ENCODE measurements at places on chromosomes 11 and 22.
A peak's percentile ranks its signal among the peaks of the same experiment; 100 is the strongest.

GRCh38 chr11:67368621-67369020 is 4.8 kb downstream of the CLCF1 start:
- no peak for DNase-seq

DNA sequence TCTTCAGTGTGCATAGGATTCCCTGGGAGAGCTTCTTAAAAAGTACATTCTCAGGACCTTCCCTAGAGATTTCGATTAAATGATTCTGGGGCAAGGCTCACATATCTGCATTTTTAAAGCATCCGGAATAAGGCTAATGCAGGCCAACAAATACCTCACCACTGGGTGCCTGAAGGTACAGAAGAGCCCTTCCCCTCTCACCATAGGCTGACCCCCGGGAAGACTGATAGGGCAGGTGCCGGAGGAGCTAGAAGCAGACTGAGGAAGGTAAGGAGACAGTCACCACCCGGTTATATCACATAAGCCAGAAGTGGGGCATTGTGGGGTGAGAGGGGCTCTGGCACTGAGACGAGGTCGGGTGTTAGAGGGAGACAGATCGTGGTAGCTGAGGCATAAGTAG is 1059.3 kb downstream of the NTM start:
- no peak for DNase-seq

GRCh38 chr11:23959462-23959861 is 537.4 kb upstream of the LUZP2 start:
- no peak for DNase-seq

GRCh38 chr11:17650127-17650911 is 69.1 kb upstream of the MYOD1 start:
- DNase-seq: no peak

- DNase-seq: no peak
These were observed 766.3 kb upstream of the RAG2 start for GRCh38 chr11:37364246-37364839.

GRCh38 chr11:47539681-47540039 is 13.3 kb downstream of the CELF1 start:
- no peak for DNase-seq

GRCh38 chr11:28517621-28518020 is 409.4 kb downstream of the METTL15 start:
- DNase-seq: no peak

DNA sequence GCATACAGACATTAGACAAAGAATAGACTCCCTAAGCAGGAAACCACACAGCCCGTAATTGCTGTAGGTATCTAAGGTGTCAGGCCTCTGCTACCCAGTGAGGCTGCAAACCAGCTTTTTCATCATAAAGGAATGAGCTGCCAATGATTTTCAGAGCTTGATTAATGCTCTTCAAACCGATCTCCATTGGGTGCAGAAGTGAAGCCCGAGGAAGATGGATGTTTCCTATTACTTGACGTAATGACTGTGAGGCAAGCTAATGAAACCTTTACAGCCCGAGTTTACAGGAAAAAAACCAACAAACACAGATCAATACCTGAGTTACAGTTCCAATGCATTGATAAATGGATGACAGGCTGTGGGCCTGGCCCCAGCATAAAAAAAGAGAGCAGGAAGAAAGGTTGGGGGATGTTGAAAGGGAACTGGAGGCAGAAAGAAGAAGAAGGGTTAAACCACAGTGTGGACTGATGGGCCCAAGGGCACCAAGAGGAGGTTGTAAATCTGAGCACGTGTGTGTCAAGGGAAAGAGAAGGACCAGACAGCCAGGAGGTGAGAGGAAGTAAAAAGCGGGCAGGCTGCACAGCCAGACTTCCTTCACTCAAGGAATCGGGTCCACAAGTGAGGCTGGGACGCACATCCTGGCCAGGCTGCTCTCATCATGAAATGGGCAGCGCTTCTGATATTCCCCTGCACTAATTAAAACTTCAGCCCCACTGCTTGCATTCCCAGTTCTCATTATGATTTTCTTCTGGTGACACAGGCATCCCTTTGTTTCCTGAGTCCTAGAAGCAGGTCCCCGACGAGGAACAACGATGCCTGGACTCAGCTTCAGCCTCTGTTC is 70.6 kb upstream of the NTM start:
- no peak for DNase-seq

DNA sequence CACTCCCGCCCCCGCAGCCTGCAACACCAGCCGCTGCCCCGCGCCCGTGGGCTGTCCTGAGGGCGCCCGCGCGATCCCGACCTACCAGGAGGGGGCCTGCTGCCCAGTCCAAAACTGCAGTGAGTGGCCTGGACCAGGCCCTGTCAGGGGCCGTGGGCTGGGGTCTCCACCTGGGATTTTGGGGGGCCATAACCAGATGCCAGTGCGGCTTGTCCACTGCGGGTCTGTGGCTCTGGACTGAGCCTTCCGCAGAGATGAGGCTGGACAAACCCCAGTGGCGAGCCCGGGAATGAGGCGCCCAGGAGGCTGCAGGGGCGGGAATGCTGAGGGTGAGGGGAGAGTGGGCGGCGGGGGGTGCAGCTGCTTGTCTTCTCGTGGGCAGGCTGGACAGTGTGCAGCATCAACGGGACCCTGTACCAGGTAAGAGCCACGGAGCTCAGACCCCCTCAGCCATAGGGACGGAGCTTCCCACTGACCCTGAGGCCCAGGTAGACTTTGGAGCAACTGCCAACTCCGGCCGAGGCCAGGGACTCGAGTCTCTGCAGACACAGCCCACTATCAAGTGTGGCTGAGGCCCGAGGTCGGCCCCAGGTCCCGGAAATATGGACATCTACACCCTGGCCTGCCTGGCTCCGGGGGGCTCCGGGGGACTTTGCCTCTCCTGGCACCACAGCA is 24.8 kb upstream of the MUC5B start:
- no peak for DNase-seq

GRCh38 chr11:122998727-122999366 is 17.2 kb upstream of the BSX start:
- no peak for DNase-seq

DNA sequence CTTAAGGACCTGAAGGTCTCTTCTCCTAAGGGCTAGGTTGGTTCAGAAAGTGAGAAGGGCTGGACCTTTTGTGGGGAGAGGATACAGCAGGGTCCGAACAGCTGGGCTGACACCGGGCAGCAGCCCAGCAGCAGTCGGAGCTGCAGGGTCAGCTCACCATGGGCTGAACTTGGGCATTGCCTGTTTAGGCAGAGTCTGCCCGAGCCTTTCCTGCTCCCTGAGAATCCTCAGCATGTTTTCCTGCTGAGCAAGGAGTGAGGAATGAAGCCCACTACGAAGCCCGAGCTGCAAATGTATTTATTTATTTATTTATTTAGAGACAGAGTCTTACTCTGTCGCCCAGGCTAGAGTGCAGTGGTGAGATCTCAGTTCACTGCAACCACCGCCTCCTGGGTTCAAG is 83.9 kb downstream of the PTPRJ start:
- peak; percentile 11 for DNase-seq

DNA sequence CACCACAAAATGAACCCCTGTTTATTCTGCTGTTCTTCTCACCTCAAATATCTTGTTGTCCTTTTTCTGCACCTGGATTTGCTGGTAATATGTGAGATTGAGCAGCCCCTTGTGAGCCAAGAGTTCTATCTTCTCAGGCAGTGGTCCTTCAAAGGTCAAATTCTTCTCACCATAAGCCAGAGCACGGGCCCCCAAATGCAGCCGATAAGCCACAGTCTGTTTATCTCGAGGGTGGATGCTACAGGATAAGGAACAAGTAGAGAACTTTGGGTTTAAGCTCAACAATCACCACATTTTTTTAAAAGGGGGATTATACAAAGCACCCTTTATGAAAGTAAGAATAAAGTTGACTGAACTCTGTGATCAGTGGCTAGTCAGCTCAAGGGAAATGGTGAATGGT is 15.8 kb downstream of the TBRG1 start:
- no peak for DNase-seq

DNA sequence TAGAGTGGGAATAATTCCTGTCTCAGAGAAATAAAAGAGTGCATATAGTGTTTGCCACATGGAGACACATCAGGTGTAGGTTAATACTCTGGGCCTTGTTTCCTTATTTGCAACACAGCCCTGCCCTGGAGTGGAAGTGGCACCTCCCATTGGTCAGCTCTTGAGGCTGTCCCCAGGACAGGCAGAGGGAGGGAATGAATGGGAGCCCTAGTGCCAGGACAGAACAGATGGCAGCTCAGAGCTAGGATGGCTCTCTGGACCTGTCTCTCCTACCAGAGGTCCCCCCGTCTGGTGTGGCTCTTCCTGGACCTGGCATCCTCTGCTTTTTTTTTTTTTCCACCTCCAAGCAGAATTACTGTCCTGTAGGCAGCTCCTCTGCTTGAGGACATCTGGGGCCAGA is 35.6 kb downstream of the LIMK2 start:
- DNase-seq: no peak

DNA sequence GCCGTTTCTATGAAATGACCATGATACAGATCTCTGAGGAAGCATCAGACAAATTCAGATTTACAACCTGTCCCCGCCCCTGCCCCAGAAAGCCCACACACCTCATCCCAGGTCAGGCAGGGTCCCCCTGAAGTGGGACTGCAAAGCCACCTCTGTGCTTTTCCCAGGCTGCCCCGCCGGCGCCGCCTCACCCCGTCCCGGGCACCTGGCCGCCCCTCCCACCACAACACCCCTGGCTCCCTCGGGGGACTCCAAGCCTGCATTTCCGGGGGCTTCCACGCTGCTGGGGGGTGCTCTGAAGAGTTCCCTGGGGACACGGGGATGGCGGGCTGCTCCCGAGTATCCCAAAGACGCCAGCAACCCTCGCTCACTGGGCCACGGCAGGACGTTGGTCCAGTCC is 23.2 kb downstream of the DRD4 start:
- DNase-seq: no peak

- DNase-seq: no peak
These were observed 26.0 kb downstream of the ZNRF3 start for GRCh38 chr22:28909375-28909774.

DNA sequence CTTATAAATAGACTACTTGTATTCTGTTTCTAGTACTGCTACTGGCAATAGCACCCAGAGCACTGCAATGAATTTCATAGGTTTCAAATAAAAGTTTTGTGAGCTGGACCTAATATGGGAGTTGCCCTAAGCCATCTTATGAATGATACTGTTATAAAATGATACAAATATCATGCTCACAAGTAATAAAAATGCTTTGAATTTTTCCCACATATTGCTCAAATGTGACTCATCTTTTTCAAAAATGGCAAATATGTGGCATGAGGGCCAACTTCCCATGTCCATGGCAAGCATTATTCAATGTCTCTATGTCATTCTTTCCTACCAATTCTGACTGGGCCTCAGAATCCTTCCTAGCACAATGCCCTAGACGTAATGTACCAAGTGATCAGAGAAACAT is 137.6 kb downstream of the TRPC6 start:
- DNase-seq: no peak

DNA sequence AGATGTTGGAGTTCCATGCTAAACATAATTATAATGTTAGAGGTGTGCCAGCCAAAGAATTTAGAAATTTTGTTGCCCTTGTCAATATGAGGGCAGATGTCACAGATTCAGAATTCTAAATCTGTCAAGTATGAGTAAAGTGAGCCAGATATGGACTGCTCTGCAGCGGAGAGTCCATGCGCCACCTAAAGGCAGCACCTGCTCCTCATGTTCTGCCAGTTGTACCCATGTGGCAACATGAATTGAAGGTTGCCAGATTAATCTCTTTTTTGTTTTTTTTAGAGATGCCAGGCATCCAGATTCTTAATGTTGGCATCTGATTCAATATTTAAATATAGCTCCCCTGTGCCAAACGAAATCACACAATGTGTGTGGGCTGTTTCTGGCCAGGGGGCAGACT is 678.6 kb upstream of the ANO5 start:
- no peak for DNase-seq

DNA sequence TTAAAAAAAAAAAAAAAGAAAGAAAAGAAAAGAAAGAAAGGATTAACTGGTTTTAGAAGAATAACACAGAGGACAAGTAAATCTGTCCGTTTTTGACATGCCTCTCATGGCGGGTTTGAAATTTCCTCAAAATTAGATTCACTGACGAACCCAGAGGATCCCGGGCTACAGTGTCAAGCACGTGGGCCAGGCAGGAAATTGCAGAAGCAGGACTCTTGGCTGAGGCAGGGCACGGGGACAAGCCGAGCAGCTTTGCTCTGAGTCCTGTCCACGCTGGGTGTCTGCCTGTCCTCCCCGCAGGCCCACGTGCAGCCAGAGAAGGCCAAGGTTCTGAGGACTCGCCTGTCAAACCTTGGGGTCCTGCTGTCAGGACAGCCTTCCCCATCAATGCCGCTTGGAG is 24.7 kb downstream of the GAL start:
- DNase-seq: no peak

Measured in amniotic stem cell (primary cell).